ENCODE measurements at places on chromosomes 6 and 20. TPM values are rescaled to one million over a fixed set of nuclear protein-coding genes. Genes with fewer than 3 reads are reported as not detected.

DNA sequence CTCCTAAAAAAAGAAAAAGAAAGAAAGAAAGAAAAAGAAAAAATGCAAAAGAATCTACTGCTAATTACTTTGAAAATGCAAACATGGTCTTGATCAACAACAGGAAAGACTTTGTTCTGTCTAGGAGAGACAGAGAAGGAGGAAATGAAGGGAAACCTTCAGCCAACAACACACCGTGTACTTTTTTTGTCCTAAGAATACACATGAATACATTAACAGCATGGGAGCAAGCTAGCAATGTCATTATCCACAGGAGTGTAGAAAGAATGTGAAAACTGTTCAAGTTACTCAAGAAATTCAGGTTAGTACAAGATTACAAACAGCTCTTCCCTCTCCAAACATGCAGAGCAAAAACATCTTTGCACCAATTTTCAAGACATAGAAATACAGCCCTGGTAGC is 326.3 kb downstream of the UBE3D start:
- no peak for DNase-seq

DNA sequence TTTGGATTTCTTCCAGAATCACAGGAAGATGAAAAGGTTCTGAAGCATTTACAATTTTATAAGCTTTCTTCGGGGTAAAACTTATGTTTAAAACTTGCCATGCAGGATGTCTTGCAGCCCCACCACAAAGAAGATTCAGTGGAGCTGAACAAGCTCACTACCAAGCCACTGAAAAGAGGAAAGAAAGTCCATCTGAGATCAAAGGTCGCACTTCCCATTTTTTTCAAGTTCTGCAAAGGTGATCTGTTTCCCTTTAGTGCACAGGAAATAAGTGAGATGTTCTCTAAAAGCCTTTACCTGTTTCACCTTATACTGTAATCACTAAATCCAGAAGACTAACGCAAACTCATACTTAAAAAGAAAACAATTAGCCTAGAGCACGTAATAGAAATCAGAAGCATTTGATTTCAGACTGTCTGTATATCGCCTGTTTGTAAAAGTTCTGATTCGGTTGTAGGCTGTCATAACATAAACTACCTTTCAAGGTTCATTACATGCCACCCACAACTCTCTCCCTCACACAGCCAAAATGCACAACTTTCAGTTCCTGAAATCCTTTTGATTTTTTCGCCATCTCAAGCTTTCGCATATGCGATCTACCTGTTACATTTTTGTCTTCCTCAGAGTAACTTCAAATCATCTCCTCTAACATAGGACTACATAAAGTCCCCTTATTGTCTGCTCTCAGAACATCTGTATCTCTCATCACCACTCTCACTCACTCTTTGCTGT is 1.8 kb downstream of the ECHDC1 start:
- DNase-seq: no peak

DNA sequence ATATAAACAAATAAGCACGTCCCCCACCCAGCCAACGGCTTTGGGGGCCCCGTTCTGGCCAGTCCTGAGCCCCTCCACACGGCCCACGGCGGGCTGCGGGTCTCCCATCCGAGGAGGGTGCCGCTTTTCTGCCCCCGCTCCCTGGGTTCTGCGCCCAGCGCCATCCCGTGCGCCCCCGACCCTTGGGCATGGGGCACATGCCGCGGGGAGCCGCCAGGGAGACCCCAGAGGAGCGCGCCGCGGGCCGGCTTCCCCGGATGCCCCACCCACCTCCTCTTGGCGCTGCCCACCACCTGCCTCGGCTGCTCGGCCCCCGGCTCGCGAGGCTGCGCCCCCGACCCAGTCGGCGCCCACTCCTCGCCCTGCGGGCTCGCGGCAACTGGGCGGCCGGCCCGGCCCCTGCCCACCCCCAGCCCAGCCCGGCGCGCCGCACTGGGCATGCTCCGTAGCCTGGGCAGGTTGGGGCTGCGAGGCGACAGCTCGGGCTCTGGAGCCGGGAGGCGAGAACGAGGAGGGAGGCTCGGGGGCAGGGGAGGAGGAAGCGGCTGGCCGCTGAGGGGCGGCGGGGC is 570 bp upstream of the PLCB4 start:
- DNase-seq: peak; percentile 41

- no peak for DNase-seq
Measured at GRCh38 chr6:118774581-118774980, 119.4 kb upstream of the ASF1A start.

- no peak for DNase-seq
Measured at GRCh38 chr20:15026759-15027158, 689.3 kb upstream of the FLRT3 start.

DNA sequence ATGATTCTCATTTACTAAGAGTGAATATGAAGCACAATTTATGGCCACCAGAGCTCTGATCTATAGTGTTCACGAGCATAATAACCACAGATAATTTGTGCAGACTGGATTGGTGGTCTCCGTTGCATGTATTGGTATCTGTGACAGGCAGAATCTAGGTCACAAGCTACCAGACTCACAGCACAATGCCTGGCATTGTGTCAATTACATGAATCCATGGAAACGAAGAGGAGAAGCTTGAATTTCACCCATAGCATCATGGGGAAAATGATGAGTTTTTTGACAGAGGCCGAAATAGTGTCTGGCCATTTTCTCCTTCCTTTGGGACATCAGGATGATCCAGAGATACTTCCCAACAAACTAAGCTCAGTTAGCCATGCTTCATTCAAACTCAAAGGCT is 52.3 kb upstream of the TMEM170B start:
- DNase-seq: no peak

DNA sequence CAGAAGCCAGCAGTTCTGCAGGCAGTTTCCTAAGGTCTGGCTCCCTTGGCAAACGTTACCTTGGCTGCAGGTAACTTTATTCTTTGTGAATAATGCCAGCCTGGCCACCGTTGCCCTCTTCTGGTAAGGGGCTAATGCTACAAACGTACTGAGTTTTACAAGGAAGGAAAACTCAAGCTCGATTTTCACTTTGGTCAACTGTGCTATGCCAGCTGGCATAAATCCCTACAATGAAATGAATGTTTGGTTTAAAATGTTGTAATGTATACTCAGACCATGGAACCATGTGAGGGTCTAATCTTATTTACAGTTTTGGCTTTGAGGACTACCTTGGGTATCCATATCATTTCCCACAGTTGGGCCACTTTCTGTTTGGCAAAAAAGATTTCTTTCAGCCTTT is 101.4 kb downstream of the SLX4IP start:
- DNase-seq: no peak

DNA sequence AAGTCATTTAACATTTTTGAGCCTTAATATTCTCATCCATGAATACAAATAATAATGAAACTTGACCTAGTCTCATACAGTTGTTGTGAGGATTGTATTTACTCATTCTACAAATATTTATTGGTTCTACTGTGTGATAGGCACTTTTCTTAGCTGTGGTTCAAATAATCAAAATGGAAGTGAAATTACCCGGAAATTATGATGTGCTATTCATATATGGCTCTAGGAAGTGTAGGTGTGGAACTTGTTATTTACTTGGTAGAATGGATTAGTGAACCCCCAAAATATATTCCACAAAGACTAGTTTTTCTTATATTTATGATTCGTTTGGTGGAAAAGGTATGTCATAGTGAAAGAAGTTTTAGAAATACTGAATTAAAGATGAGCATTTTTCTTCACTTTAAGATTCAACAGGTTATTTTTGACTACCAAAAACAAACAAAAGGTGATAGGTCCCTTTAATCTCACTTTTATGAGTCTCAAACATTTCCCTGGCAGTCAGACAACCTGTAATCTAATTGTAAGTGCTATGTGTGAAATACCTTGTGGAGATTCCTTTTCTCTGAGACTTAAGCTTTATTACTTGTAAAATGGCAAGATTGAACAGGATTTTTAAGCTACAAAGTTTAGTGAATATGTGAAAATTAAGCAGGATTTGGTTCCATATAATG is 77.8 kb downstream of the STXBP5 start:
- no peak for DNase-seq

The SGK2 gene
- polyA plus RNA-seq: 27.9 TPM

The RBBP8NL gene
- 1.5 TPM for polyA plus RNA-seq
